ENCODE measurements at places on chromosomes 3 and 15. TPM values are rescaled to one million over a fixed set of nuclear protein-coding genes. Genes with fewer than 3 reads are reported as not detected.

The IQCH gene
- polyA plus RNA-seq, result 1.0 TPM

The AGBL1 gene
- not detected for polyA plus RNA-seq

The GATA2 gene
- 0.10 TPM for polyA plus RNA-seq

The SLC12A8 gene
- 7.5 TPM for polyA plus RNA-seq

The RLBP1 gene
- polyA plus RNA-seq, result 0.23 TPM

The CYP1A1 gene
- 2.2 TPM for polyA plus RNA-seq

The CATSPER2 gene
- polyA plus RNA-seq, result 3.6 TPM

The EPHA6 gene
- not detected for polyA plus RNA-seq

The ALDH1L1 gene
- polyA plus RNA-seq, result 0.80 TPM

The TADA3 gene
- polyA plus RNA-seq, result 47.0 TPM

The TMCO5A gene
- not detected for polyA plus RNA-seq

The PYDC2 gene
- not detected for polyA plus RNA-seq

The SAMD7 gene
- polyA plus RNA-seq, result not detected

The CPLX3 gene
- polyA plus RNA-seq, result not detected

The SLC2A2 gene
- not detected for polyA plus RNA-seq

The GOLGA8S gene
- not detected for polyA plus RNA-seq

The DPH6 gene
- polyA plus RNA-seq, result 14.8 TPM

The KIF7 gene
- 1.5 TPM for polyA plus RNA-seq

All from mammary epithelial cell (primary cell).